Coronary artery (tissue), 2 donors: ENCODE measurements at places on chromosomes 1 and 21.

DNA sequence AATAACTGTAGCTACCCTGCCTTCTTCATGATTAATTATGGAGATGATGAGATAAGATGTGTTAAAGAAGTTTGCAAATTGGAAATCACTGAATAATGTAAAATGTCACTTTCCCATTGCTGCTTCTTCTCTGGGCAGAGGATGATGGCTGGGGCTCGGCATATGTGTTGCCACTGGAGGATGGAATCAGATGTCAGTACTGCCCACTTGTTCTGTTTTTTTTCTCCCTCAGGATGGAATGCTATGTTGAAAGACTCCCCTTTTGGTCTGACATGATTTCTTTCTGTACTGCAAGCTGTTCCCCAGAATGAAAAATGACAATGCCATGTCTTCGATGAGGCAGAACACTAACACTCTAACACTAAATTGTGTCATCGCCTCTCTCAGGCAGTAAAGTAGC is 373.9 kb upstream of the SPAG17 start:
- DNase-seq, result no peak

GRCh38 chr1:176529395-176530090 is 66.6 kb downstream of the PAPPA2 start:
- DNase-seq, result no peak

- DNase-seq, result no peak
Measured at GRCh38 chr1:28145728-28146127, 30.8 kb downstream of the PTAFR start.

GRCh38 chr1:80369780-80370179 is 1363.2 kb upstream of the ADGRL4 start:
- DNase-seq, result no peak

- DNase-seq, result no peak
Measured at GRCh38 chr21:36265431-36265830, 54.6 kb upstream of the MORC3 start.

GRCh38 chr1:107139833-107140702 is 771 bp upstream of the NTNG1 start:
- DNase-seq, result no peak

- DNase-seq, result peak; percentile 84
Measured at GRCh38 chr1:46806196-46807020, 7.6 kb downstream of the CYP4B1 start.

DNA sequence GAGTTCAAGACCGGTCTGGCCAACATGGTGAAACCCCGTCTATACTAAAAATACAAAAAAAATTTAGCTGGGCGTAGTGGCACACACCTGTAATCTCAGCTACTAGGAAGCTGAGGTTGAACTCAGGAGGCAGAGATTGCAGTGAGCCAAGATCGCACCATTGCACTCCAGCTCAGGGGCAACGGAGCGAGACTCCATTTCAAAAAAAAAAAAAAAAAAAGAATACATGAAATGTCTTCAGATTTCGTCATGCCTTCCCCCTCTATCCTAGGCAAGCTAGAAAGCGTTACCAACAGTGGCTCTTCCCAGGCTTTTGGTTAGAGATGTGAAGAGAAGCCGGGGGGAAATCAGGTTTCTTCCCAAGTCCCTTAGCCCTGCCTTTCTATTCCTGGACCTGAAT is 3.6 kb downstream of the TFF1 start:
- no peak for DNase-seq

DNA sequence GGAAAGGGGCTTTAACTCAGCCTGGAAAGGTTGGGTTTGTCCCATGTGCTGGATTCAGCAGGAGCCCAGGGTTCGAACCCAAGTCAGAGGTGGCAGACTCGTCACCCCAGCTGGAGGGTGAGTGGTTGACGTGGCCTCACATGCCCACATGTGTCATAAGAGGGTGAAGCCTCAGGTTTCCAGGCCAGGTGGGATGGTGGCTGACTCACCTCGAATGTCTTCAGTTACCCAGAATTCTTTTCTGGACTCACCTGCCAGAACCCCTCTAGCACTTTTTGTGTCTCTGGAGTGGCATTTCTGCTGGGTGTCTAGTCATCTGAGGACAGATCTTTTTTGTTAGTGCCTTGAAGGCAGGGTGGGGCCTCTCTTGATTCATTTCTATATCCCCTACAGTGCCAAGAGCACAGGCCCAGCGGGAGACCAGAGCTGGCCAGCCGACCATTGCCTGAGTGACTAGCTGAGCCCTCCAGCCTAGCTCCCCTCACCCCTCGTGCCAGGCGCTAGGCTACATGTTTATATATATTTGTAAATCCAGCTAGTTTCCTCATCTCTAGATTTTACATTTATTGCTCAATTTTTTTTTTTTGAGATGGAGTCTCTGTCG is 28.1 kb downstream of the IL6R start:
- no peak for DNase-seq

GRCh38 chr1:58649555-58649954 is 50.3 kb downstream of the MYSM1 start:
- no peak for DNase-seq
